ENCODE measurements at places on chromosomes 7 and 10. TPM values are rescaled to one million over a fixed set of nuclear protein-coding genes. Genes with fewer than 3 reads are reported as not detected.

GRCh38 chr7:91140286-91140685, 123.9 kb upstream of the FZD1 start:
- H3K27me3 ChIP-seq: no peaks in the 10 kb centered on the region
- no peak overlapping the region for H3K4me3 ChIP-seq
- DNase-seq: no peak
- peaks cover 37% of the 10 kb centered on the region for H3K4me1 ChIP-seq

GRCh38 chr7:19001854-19002253, 115.6 kb downstream of the TWIST1 start:
- H3K36me3 ChIP-seq: peaks cover under 1% of the 10 kb centered on the region
- H3K27ac ChIP-seq: no peak overlapping the region
- H3K4me1 ChIP-seq: no peaks in the 10 kb centered on the region
- no peak overlapping the region for H3K4me3 ChIP-seq

DNA sequence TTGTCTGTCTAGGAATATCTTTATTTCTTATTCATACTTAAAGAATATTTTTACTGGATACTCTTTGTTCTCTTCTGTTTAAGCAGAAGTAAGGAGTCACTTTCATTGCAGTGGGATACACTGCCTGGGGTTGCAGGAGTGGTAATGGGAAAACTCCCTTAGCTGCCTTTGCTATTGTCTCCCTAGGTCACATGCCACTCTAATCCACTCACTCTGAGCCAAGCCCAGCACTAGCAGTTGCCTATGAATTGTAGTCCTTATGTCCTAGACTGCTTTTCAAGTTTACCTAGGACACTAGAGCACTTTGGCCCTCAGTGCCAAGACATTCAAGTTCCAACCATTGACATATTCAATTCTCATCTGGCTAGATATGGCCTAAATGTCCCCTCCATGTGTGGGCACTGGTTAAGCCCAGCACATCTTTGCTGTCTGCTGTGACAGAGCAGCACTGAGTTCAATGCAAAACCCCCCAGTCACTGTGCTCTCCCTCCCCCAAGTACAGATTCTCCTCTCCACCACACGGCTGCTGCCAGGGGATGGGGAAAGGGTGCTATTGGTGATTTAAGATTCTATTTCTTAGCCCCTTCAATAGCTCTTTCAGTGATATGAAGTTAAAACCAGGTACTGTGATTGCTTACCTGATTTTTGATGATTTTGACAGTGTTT, 991.7 kb upstream of the KCND2 start:
- H3K36me3 ChIP-seq: no peaks in the 10 kb centered on the region
- no peak overlapping the region for H3K27ac ChIP-seq
- no peaks in the 10 kb centered on the region for H3K4me1 ChIP-seq
- H3K27me3 ChIP-seq: no peaks in the 10 kb centered on the region

DNA sequence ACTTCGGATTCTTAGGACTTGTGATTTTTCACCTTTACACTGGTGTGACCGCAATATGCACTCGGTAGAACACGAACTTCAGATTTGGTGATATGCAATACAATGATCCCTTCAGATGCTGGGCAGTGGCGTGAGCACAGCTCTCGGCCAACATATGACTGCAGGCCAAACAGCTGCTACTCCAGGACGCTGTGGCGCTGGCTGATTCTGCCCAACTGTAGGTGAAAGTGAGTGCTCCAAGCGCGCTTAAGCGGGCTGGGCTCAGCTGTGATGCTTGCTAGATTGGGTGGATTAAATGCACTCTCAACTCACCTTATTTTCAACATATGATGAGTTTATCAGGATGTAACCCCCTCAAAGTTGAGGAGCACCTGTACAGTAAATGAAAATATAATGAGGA, 137.6 kb upstream of the RET start:
- no peaks in the 10 kb centered on the region for H3K36me3 ChIP-seq
- H3K27me3 ChIP-seq: peaks cover 13% of the 10 kb centered on the region
- H3K4me3 ChIP-seq: no peak overlapping the region
- no peak overlapping the region for H3K27ac ChIP-seq

DNA sequence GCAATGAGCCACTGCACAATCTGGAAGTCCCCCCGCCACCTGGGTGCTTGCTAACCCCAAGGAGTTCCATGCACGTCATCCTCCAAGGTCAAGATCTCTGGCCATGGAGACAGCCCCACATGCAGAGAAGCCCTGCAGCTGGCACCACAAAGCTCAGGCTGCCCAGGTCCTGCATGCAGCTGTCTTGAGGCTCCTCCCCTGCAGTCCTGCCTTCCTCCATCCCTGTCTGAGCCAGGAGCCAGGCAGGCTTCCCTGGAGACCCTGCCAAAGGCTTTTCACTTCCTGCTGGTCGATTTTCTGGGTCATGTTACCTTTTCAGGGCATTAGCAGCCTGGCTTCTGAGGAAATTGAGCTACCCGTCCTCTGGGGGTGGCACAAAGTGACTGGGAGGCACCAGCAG, 12.5 kb upstream of the TMEM72 start:
- no peak for DNase-seq
- H3K27ac ChIP-seq: no peak overlapping the region
- peaks cover 3% of the 10 kb centered on the region for H3K27me3 ChIP-seq
- H3K36me3 ChIP-seq: no peaks in the 10 kb centered on the region
- no peak overlapping the region for H3K4me3 ChIP-seq
- no peaks in the 10 kb centered on the region for H3K4me1 ChIP-seq

Gene LEP
- total RNA-seq: not detected

Gene EFCAB10
- not detected for total RNA-seq

Gene LIPM
- total RNA-seq: not detected

Gene SPDYE11
- total RNA-seq: not detected
